Activated CD8-positive, alpha-beta memory T cell treated with anti-CD3 and anti-CD28 coated beads, Interleukin-2, amount 50 U/mL, for 48 hours (primary cell): ENCODE measurements at places on chromosomes 5 and 9.

- no peak for DNase-seq
Observed at GRCh38 chr5:73302797-73303147, 129.8 kb downstream of the TMEM174 start.

- no peak for DNase-seq
Observed at GRCh38 chr9:70218767-70219166, 40.0 kb upstream of the SMC5 start.

GRCh38 chr5:170571281-170571731 is 67.5 kb downstream of the KCNIP1 start:
- DNase-seq: no peak

DNA sequence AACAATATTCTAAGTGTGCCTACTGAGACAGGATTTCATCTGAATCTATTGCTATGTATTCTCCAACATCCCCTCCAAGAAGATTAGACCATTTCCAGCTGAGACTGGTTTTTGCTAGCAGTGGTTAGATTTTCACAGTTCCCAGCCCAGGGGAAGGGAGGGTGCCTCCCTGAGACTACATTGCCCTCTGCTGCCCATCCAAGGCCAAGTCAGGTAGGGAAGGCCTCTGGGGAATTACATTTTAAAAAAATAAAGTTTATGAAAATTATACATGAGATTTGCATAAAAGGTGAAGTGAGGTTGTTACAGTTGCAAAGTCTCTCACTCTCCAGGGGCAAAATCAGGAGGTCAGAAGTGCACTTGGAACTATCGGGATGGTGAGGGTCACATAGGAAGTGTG is 28.0 kb upstream of the SYK start:
- DNase-seq: no peak

GRCh38 chr9:70802206-70802605 is 319.2 kb downstream of the TRPM3 start:
- no peak for DNase-seq

GRCh38 chr5:133734916-133735315 is 122.6 kb upstream of the FSTL4 start:
- DNase-seq: no peak

- DNase-seq: no peak
Observed at GRCh38 chr5:167819406-167819805, 472.0 kb upstream of the WWC1 start.

GRCh38 chr5:165057145-165057544 is 1551.7 kb downstream of the MAT2B start:
- no peak for DNase-seq

- DNase-seq: no peak
Observed at GRCh38 chr9:121169094-121169601, 32.5 kb downstream of the RAB14 start.

DNA sequence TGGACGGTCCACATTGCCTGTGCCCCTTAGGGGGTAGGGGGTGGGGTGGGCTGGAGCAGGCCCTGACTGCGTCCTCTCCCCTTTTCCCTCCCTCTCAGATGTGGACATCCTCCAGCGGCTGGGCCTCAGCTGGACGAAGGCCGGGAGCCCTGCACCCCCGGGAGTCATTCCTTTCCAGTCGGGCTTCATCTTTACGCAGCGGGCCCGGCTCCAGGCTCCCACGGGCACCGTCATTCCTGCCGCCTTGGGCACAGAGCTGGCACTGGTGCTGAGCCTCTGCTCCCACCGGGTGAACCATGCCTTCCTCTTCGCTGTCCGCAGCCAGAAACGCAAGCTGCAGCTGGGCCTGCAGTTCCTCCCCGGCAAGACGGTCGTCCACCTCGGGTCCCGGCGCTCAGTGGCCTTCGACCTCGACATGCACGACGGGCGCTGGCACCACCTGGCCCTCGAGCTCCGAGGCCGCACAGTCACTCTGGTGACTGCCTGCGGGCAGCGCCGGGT is 12.3 kb downstream of the COL27A1 start:
- DNase-seq: no peak

- DNase-seq: no peak
Observed at GRCh38 chr5:40618926-40619325, 60.8 kb upstream of the PTGER4 start.

- no peak for DNase-seq
Observed at GRCh38 chr5:32383065-32383464, 61.5 kb downstream of the ZFR start.

GRCh38 chr5:72486371-72486770 is 20.8 kb downstream of the ZNF366 start:
- DNase-seq: no peak

- DNase-seq: no peak
Observed at GRCh38 chr9:23746317-23746716, 79.7 kb downstream of the ELAVL2 start.

DNA sequence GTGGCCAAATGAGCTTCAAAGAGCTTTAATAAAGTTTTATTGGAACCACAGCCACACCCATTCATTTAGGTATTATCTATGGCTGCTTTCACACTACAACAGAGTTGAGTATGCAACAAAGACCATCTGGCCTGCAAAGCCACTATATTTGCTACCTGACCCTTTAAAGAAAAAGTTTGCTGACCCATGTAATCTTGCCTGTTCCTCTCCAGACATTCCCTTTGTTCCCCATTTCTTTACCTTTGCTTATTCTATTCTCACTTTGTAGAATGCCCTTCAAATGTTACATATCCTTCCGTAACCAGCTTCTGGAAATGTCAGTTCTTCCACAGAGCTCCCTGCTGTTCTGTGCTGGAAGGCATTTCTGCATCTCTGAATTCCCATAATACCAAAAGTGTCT is 320.2 kb downstream of the TLE1 start:
- DNase-seq: no peak

- no peak for DNase-seq
Observed at GRCh38 chr9:23571414-23572104, 254.5 kb downstream of the ELAVL2 start.

GRCh38 chr9:35683323-35683722 is 6.4 kb downstream of the TPM2 start:
- DNase-seq: no peak

DNA sequence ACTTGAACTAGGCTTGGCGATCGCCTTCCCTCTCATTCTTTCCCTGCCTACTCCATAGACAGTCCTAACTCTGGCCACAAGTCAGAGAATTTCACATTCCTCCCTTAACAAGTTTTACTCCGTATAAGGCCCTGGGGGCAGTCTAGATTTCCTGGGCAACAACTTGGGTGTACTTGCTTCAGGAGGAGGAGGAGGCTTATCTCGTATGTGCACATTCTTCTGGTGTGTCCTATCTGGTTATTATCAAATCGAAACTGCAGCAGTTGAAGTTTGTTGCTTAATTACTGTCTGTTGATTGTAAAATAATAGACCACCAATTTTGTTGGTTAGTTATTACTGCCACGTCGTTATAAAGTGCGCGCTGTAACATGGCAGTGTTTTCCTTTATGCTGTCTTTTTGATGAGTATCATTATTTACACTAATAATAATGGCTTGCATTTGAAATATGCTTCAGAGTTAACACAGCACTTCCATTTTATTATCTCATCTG is 42.0 kb downstream of the PIP5K1B start:
- DNase-seq: no peak
